ENCODE measurements at places on chromosomes 2 and 18. TPM values are rescaled to one million over a fixed set of nuclear protein-coding genes. Genes with fewer than 3 reads are reported as not detected.

Gene MTHFD2
- total RNA-seq, result 526 TPM

Gene MRPL30
- 42.8 TPM for total RNA-seq

Gene LRRC30
- total RNA-seq, result not detected

Gene CHRNA1
- not detected for total RNA-seq

Gene SIX3
- total RNA-seq, result not detected

Gene VWC2L
- not detected for total RNA-seq

Gene CD207
- not detected for total RNA-seq

Measured in mammary epithelial cell (primary cell).